ENCODE measurements at places on chromosomes 2 and 18.
A peak's percentile ranks its signal among the peaks of the same experiment; 100 is the strongest.

DNA sequence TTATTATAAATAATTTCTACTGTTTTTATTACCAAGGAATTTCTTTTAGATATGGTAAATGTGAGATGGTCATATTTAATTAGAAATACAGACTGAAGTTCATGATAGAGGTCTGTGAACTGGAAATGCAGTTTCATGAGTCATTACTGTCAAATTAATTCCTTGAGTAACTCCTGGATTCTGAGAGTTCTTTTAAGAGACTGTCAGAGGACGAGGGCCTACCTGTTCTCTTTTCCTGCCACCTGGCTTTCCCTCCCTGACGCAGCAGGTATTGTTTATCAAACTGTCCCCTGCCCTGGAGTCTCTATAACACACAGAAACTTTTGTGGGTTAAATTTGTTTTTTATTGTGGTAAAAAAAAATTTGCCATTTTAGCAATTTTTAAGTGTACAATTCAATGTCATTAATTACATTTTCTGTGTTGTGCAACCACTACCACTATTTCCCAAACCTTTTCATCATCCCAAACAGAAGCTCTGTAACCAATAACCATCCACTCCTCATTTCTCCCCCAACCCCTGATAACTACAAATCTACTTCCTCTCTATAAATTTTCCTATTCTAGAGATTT, 142.6 kb downstream of the DIS3L2 start:
- DNase-seq, result no peak

- DNase-seq, result no peak
Observed at GRCh38 chr2:86037141-86037794, 68.4 kb downstream of the POLR1A start.

- DNase-seq, result no peak
Observed at GRCh38 chr18:46622451-46622850, 34.6 kb downstream of the LOXHD1 start.

DNA sequence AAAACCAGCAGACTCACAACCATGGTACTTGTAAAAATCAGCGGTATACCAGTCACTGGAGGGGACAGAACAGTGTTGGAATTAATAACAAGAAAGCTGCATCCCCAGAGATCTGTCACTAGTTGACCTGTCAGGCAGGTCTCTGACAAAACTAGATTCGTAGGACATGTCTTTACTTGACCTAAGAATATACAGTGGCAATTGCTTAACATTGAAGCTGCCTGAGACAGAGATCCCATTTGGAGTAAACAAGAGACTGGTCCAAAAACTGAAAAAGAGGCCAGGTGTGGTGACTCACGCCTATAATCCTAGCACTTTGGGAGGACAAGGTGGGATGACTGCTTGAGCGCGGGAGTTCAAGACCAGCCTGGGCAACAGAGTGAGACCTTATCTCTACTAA, 7.2 kb upstream of the SS18 start:
- DNase-seq, result no peak

GRCh38 chr2:222734703-222735014, 63.2 kb downstream of the MOGAT1 start:
- DNase-seq, result no peak

- DNase-seq, result no peak
Observed at GRCh38 chr2:88919087-88919738, 227.7 kb downstream of the RPIA start.

- DNase-seq, result no peak
Observed at GRCh38 chr2:220858101-220858500, 714.0 kb downstream of the EPHA4 start.

GRCh38 chr2:240388471-240389301, 46.8 kb upstream of the GPC1 start:
- DNase-seq, result no peak

DNA sequence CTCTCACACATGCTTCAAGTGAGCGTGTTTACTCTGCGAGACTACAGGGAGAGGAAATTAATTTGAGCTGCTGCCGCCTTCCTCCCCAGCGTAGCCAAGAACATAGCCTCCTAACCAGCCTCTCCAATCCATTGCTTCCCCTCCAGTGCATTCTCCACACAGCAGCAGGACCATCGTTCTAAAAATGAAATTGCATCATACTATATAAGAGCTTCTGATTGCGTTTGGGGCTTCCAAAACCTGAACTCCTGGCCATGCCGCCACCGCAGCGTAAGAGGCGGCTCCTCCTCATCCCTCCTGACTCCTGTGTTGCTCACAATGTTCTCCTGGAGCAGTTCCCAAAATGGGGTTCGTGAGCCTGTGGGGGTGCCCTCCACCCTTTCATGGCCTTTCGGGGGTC, 142.1 kb downstream of the MYT1L start:
- no peak for DNase-seq

GRCh38 chr2:214127170-214127569, 283.7 kb upstream of the VWC2L start:
- DNase-seq, result no peak

DNA sequence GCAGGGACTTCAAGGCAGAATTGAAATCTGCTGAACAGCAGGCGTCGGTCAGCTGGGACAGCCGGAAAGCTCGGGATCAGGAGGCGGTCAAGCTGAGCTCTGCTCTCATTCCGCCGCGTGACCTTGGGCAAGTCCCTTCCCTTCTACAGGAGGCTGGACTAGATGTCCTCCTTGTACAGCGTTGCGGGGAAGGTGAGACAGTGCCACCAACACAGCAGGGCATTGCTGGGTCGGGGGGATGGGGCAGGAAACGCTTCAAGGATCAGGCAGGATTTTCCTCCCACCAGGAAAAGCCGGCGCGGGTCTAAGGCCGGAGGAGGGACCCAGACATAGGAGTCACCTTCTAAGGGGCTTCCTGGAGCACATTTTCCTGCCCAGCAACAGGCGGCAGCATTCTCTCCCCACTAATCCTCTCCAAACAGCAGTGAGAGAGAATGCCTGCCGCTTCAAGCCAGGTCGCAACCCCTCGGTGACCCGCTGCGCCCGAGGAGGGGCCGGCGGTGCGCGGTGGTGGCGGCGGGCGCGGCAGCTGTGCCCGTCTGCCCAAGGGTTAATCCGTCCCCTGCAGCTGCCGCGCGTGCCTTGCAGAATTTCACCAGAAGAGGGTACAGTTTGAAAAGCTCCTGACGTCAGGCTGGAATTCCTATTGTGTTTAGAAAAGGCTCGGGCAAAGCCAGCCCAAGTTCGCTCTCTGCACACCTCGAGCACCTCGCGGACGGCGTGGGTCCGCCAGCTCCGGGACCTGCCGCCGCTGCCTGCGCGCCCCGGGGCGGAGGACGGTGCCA, at the start of gene KCNF1:
KCNF1 (plus strand) TSS at position 644 of the 785 bp plus-strand sequence. CDS start 493 bp downstream, outside the sequence.
- DNase-seq, result peak; percentile 33

GRCh38 chr2:47254464-47254863, 99.4 kb upstream of the STPG4 start:
- DNase-seq, result no peak

DNA sequence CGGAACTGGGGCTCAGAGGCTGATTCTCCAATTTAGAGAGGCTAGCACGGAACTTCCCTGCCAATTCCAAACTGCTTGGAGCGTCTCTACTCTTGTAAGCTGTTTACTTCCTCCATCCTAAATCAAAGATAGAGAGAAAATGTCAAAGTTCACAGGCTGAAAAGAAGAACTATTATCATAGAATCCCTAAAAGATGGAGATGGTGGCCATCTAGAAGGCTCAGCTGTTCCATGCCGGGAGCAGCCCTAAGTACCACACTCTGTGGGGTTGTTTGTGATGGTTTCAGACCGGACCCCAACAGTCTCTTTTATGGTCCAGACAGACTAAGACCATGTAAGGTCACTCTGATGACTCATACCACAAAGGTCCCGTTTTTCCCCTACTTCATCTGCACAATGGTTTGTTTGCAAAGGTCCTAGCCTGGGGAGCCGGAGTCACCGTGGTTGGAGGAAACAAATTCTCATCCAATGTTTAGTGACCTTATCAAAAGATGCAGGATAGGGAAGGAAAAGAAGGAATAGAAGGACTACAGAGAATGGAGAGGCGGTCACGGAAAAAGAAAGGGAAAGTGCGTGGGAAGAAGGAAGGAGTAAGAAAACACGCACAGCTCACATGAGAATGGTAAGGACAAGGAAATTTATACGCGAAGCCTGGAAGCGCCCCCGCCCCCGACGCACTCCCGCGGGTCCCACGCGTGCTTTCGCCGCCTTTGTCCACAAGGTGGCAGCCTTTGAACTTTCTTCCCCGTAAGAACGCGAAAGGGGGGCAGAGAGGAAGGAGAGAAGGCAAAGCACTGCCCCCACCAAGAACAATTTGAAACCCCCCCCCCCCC, 453 bp upstream of the ANTXR1 start:
- peak; percentile 47 for DNase-seq

DNA sequence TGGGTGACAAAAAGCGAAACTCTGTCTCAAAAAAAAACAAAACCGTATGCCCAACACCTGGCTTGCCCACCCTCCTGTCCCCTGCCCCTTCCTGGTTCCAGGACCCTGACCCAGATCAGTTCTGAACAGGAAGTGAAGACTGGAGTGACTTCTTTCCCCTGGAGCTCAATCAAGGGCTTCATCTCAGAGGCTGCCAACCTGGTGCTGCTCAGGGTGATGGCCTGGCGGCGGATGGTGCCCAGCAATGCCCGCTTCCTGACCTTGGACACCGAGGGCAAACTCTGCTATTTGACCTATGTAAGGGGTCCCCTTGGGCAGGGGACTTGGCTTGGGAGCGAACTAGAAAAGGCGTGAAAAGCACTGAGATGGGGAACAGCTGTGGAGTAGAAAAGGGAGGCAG, 5.9 kb downstream of the CATIP start:
- no peak for DNase-seq

DNA sequence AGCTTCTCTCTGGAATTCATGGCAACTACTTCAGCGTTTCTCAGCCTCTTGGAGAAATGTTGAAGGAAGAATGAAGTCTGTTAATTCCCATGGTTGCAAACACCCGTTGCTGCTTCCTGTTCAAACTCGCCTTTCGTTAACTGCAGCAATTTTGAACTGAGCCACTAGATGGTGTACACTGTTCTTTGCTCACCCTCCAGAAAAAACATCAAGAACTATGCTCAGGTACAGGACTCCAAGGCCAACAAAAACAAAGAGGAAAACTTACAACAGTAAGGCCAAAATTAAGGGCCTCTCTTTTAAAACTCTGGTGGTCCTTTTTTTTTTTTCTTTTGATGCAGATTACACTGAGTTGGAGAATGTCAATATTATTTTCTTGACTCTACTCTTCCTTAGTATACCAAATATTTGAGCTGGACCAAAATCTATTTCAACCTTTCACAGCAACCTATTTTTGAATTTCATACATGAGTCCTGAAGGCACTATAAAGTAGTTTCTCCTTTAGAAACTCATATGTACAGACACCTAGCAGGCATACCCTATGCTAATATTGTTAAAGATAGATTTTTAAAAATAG, 58.2 kb downstream of the KLHL14 start:
- peak; percentile 26 for DNase-seq

GRCh38 chr2:170548304-170548703, 166.8 kb upstream of the SP5 start:
- no peak for DNase-seq

DNA sequence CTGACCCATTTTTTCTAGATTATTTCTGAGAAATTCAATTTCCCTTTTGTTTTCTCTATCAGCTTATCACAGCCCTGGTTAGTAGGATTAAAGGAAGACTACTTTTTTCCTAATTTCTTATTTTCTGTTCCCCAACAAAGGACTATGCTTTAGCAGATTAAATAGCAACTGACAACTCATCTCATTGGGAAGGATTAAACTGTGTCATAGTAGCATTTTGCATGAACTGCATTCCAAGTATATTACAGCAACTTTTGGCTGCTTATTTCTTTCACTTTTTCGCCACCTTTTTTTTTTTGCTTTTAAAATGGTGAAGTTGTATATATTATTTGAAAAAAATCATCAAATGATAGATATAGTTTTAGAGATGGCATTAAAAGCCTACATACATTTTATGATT, 570.3 kb downstream of the FBXO15 start:
- no peak for DNase-seq

- DNase-seq, result no peak
Observed at GRCh38 chr18:62758591-62758990, 43.2 kb downstream of the PHLPP1 start.

GRCh38 chr2:201643216-201643890, at the start of gene TMEM237:
Gene TMEM237 (minus strand): TSS chr2:201643503. CDS start chr2:201643400, 103 bp downstream.
- no peak for DNase-seq

GRCh38 chr2:173545364-173545763, 190.7 kb downstream of the CDCA7 start:
- DNase-seq, result peak; percentile 20

DNA sequence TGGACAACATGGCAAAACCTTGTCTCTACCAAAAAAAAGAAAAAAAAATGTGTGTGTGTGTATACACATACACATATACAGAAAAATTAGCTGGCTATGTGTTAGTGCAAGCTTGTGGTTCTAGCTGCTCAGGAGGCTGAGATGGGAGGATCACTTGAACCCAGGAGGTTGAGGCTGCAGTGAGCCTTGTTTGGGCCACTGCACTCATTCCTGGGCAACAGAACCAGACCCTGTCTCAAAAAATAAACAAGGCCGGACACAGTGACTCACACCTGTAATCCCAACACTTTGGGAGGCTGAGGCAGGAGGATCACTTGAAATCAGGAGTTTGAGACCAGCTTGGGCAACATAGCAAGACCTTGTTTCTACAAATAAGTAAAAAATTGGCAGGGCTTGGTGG, 2.1 kb downstream of the COQ10B start:
- DNase-seq, result no peak

DNA sequence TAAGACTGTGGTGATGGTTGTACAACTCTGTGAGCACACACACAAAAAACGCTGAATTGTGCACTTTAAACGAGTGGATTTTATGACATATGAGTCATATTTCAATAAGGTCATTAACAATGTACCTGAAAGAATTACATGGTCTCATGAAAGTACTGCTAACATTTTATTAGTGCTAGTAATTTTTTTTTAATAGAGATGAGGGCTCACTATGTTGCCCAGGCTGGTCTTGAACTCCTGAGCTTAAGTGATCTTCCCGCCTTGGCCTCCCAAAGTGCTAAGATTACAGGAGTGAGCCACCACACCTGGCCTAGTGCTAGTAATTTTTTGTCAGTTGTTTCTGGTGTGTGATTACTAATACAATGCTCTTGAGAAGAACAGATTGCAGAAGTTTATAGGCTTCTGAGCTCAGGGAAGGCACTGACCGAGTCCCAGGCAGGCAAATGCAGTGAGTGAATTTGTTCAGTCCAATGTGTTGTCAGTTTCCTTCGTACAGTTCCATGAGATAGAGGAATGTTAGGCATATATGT, 177.0 kb downstream of the TGIF1 start:
- no peak for DNase-seq

GRCh38 chr2:35504419-35504818, 851.2 kb upstream of the CRIM1 start:
- no peak for DNase-seq

GRCh38 chr2:16952368-16952767, 286.7 kb upstream of the CYRIA start:
- no peak for DNase-seq

DNA sequence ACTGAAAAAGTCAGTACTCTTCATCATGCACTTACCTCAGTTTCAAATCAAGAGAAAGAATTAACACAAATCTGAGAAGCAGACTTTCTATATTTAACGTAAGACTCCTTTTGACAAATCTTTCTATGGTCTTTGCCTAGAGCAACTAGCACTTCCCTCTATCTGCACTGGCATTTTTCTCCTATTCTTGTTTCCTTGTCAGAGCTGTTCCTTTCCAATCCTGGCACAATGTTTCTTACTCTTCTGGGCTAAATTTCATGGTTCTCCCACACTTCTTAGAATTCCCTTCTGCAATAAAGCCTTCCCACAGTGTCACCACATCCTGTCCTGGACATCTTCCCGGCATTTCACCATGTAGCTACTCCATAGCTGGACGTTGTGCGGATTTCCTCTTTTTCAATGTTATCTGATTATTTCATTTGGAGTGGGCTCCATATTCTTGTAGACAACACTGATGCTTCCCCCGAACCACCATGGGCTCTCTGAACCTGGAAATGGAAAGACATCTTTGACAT, 144.7 kb upstream of the CTNNA2 start:
- no peak for DNase-seq

GRCh38 chr18:22856870-22857269, 76.3 kb upstream of the RBBP8 start:
- DNase-seq, result no peak

Data from pancreas (tissue), 10 donors.